ENCODE measurements at places on chromosomes 7 and 10. TPM values are rescaled to one million over a fixed set of nuclear protein-coding genes. Genes with fewer than 3 reads are reported as not detected.

DNA sequence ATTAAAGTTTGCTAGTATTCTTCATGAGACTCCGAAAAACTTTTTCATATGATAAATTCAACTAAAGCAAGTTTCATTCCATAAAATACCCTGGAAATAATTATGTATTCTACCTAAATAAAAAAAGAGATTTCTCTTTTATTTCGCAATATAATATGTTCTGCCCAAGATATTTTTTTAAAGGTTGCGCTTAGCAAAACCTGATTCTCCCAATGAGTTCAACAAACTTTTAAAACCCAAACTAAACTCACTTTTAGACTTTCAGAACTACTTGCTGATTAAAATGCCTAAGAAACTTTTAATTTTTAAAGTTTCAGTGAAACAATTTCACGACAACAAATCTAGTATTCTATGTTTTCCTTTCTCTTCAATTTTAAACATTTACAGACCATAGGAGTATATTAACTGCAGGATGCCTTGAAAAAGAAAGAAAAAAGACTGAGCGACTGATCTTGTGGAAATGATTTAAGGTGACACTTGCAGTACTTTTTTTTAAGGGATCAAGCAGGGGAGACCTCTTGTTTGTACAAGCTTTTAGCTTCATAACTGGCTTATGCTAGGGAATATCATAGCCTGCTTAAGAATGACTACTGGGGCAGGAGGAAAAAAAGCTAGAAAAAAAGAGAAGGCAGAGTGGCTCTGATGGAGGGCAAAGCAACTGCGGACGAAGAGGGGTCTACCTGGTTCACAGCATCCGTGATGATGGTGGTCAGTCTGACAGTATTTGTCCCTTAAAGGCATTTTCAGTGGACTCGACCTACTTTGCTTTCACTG is 1.5 kb downstream of the ZNF800 start:
- DNase-seq = no peak
- peak overlapping the region; percentile 89 for H3K4me3 ChIP-seq
- no peaks in the 10 kb centered on the region for H3K36me3 ChIP-seq
- peaks cover 25% of the 10 kb centered on the region for H3K4me1 ChIP-seq
- H3K27ac ChIP-seq = peak overlapping the region; percentile 99

DNA sequence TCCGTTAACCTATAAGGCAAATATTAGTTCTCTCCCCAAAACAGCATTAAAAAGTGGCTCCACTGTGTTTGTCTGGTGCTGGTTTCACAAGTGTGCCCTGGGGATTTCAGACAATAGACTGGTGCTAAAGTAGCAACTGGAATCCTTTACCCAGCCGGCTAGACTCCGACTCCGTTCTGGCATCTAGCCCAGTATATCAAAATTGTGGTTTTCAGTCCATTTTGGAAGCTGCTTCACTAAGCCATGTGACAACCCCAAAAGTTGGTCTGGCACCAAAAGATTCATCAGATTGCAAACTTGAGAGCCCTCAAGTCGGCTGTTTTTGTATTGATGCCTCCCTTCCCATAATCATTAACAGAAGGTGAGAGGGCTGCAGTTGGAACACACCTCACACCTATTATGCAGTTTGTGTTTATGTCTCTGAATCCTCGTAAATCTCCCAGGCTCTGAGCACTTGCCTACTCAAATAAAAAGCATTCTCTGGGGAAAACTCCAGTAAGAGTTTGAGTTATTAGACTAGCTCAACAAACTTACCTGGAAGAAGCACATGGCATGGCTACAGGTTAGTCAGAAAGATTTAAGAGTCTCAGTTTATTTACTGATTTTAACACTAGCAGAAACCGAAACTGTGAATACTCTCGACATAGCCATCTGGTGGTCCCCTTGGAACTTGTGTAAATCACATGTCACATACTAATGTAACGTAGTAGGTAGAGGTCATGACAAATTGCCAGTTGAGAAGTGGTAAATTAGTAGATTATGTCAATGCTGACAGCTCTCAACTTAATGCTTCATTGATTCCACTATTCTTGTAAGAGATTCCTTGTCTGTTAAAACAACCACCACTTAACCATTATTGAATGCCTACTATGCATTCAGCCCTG is 14.8 kb upstream of the WNT16 start:
- no peak overlapping the region for H3K27ac ChIP-seq
- H3K36me3 ChIP-seq = no peaks in the 10 kb centered on the region
- H3K4me1 ChIP-seq = peaks cover 8% of the 10 kb centered on the region
- no peak overlapping the region for H3K4me3 ChIP-seq
- no peaks in the 10 kb centered on the region for H3K27me3 ChIP-seq

DNA sequence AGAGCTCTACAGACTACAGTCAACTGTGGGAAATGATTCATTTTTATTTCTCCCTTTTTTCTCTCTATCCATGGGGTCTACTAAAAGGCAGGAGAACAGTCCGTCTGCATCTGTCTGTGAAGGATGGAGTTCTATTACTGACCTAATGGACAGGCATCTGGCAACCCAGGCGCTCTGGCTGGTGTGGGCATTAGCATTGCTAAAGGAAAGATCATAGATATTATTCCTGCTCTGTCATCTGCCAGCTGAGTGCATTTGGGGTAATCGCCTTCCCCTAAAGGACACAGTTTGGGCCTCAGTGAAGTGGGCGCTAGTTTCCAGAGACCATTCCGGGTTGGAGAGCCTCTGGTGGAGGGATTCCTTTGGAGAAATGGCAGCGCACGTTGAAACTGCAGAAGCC is 201.3 kb upstream of the TCERG1L start:
- H3K4me3 ChIP-seq = no peak overlapping the region
- no peaks in the 10 kb centered on the region for H3K27me3 ChIP-seq
- DNase-seq = no peak
- H3K36me3 ChIP-seq = no peaks in the 10 kb centered on the region
- no peaks in the 10 kb centered on the region for H3K4me1 ChIP-seq

Gene PRKCQ
- 6.0 TPM for total RNA-seq

- no peaks in the 10 kb centered on the region for H3K36me3 ChIP-seq
- peaks cover 60% of the 10 kb centered on the region for H3K4me1 ChIP-seq
- no peak overlapping the region for H3K27ac ChIP-seq
- DNase-seq = no peak
- H3K27me3 ChIP-seq = no peaks in the 10 kb centered on the region
Observed at GRCh38 chr10:96846395-96846794, 14.3 kb downstream of the LCOR start.

- no peaks in the 10 kb centered on the region for H3K4me1 ChIP-seq
- no peak overlapping the region for H3K4me3 ChIP-seq
- H3K27me3 ChIP-seq = no peaks in the 10 kb centered on the region
- DNase-seq = no peak
- no peak overlapping the region for H3K27ac ChIP-seq
- H3K36me3 ChIP-seq = no peaks in the 10 kb centered on the region
Observed at GRCh38 chr7:82506702-82507101, 63.1 kb upstream of the CACNA2D1 start.

DNA sequence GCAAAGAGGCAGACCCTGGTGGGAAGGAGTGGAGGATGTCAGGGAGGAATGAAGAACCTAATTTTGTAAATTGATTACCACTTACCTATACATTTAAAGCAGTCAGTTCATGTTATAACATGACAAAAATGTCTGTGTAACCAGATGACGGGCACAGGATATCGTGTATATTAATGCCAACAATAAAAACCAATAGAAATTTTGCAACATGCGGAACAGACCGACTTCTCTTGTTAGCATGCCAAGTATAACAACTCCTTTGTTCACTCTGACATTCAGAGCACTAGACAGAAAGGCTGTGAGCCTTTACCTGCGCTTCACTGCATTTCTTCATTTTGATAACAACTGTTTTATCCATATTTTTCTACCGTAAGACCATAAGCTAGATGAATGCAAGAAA is 29.9 kb downstream of the CDK6 start:
- DNase-seq = no peak
- H3K27ac ChIP-seq = no peak overlapping the region
- no peak overlapping the region for H3K4me3 ChIP-seq
- no peaks in the 10 kb centered on the region for H3K27me3 ChIP-seq

Gene ASZ1
- total RNA-seq = not detected

Measured in body of pancreas (tissue), 4 donors.